ENCODE measurements at places on chromosomes 11 and 22.

DNA sequence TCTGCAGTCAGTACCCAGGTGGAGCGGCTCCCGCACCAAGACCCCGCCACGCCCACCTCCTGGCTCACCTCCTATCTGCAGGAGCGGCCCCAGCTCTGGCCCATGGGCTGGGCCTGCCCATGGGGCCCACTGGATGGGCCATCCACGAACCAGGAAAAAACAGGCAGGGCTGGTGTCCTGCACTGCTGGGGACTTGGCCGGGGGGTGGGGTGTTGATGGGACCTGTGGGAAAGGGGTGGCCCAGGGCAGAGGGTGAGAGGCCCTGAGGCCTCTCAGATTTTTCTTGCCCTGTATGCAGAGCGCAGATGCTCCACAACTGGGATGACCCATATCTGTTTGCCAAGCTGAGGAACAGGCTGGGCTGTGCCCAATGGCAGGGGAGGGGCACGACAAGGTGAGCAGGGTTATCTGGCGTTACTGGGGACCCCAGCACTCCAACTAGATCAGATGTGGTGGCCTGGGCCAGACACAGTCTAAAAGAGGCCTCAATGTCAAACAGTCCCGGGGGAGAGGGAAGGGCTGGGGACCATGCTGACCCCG lies 2.7 kb upstream of the PIM3 start:
- no peak for DNase-seq

DNA sequence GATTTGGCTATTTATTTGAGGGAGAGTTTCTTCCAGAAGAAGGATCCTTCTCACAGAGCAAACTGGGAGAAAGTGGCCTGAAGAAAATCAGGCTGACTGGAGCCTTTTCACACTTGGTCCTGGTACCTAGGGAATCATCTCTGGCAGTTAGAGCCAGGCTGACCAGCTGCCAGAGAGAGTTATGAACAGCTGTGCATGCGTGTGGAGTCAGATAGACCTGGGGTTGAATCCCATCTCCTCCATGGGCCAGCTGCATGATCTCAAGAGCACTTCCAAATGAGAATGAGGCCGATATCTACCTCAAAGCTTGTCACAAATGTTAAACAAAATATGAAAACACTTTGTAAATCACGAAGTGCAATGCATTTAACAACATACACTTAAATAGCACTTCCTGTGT lies 390.0 kb downstream of the TENM4 start:
- DNase-seq: no peak

GRCh38 chr22:43153899-43154298 lies 2.5 kb downstream of the TSPO start:
- no peak for DNase-seq

DNA sequence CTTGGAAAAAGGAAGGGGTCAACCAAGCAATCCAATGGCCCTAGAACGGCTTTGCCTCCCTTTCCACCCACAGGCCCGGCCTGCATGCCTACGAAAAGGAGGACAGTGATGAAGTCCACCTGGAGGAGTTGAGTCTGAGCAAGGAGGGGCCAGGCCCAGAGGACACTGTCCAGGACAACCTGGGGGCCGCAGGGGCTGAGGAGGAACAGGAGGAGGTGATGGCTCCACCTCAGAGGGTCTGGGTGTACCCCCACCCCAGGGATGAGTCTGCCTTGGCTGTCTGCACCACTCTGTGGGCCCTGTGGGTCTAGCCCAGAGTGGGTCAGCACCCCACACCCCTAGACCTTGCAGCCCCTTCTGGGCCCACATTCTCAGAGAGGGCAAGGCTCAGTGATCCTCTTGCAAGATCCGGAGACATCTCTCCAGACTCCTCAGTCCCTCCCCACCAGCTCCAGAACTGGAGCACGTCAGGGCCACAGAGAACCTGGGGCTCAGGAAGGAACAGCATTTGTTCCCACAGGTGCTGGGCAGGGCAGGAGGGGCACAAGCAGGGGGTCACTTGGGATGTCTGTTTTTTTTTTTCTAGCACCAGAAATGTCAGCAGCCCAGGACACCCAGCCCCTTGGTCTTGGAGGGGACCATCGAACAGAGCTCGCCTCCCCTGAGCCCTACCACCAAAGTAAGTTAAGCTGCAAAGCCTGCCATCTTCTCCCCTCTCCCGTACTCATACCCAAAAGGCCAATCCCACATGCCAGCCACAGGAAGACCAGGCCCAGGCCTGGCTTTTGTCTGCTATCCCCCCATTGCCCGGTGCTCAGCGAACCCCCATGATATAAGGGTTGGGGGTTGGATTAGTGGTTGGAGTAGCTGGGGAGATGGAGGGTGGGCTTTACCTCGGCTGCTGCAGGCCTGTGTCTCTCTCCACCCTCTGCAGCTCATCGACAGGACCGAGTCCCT lies 8.1 kb downstream of the PRR33 start:
- no peak for DNase-seq

DNA sequence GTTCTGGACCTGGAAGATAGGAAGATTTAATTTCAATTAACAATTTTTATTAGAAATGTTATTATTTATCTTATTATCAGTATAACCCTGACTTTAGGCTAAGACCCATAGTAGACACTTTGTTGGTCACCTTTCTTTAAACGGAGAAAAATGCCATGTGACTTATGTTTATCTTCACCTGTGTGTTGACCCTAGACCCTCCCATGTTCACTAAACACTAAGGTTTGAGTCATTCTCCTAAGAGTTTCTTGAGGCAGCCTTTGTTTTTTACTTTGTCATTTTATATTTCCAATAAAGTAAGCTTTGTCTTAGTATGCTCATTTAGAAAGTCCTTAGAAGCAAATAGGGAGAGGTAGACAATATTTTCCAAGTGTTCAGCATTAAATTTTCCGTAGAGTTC lies 771.7 kb downstream of the METTL15 start:
- DNase-seq: no peak

- no peak for DNase-seq
These were observed 15.9 kb downstream of the MPEG1 start for GRCh38 chr11:59196777-59197176.

GRCh38 chr22:21865041-21865440 lies 2.4 kb downstream of the MAPK1 start:
- DNase-seq: peak; percentile 23
